ENCODE measurements at places on chromosomes 7 and 10.
A peak's percentile ranks its signal among the peaks of the same experiment; 100 is the strongest.

DNA sequence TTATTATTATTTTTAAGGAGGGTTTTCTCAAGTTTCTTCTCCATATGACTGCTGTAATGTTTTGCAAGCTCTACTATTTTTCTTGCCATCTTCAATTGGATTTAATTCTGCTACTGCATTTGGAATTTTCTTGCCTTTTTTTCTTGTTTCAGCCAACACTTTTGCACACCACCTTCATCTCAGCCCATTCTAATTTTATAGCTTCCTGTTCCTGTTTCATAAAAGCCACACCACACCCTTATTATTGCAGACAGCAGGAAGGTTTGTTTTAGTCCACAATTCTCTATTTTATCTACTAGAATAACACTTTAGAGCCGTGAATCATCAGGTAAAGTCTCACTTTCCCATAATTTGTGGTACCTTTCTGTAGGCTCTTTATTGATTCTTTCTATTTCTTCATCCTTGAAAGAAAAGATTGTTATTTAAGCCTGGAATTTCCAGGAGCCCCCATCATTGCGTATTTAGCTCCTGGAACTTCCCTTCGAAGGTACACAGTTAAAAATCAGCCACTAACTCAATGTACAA is 209.3 kb upstream of the TBX20 start:
- DNase-seq, result no peak

GRCh38 chr7:4612237-4612636 is 69.9 kb upstream of the FOXK1 start:
- no peak for DNase-seq

DNA sequence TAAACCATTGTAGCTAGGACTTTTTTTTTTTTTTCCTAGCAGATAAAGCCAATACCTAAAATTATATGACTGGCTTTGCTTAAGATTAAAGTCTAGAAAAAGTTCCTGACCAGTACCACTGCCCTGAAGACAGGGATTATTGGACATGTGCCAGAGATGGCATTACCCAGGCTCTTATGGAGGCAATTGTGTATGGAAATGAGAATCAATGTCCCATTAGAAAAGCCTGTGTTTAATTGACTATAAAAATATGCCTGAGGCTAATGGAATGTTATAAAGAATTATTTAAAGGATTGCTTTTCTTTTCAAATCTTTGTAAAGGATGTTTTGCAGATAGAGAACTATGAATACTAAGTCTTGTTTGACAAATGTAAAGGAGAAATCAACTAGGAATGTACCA is 196.7 kb downstream of the ANK3 start:
- no peak for DNase-seq

GRCh38 chr10:28883741-28884423 is 206.6 kb downstream of the BAMBI start:
- no peak for DNase-seq

DNA sequence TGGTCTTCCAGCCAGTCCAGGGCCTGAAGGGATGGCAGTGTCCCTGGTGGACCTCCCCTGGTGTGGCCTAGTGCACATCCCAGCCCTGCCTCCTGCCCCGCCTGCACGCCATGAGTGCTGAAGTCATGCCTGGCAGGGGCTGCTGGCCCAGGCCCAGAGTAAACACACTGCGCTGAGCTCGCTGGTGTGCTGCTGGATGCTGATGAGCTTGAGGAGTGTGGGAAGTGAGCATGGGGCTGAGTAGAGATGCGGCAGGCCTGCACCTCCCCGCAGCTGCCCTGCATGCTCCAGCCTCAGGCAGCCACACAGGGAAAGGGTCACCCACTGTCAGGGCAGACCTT is 43.2 kb downstream of the HTRA1 start:
- DNase-seq, result peak; percentile 41

- DNase-seq, result no peak
Measured at GRCh38 chr7:102432442-102433218, 745 bp upstream of the ORAI2 start.

DNA sequence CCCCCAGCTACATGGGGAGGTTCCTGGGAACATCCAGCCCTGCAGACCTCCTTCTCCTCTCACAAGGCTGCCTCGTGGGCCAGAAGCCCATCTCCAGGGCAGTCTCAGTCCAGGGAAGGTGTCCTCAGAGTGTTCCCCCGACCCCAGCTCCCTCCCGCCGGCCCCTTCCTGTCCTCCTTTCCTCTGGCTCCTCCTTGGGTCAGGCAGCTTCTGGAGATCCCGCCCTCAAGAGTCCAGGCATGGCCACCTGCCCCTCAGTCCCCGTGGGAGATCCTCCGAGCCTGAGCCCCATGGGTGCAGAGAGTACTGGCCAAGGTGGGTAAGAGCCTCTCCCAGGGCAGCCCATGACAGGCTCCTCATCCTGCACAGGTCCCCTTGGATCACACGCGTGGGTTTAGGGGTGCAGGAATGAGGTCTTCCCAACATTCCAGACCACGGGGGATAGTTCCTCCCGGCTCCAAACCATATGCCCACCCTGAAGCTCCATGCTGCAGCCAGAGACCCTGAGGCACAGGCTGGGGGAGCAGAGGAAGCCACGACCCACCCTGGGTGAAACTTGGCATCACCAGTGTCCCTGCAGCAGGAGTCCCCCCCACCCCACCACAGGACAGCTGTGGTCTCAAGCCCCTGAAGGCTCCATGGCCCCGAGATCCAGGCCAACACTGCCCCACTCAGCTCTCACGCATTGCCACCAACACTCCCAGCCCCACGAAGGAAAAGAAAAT is 65.5 kb downstream of the OAT start:
- DNase-seq, result no peak

DNA sequence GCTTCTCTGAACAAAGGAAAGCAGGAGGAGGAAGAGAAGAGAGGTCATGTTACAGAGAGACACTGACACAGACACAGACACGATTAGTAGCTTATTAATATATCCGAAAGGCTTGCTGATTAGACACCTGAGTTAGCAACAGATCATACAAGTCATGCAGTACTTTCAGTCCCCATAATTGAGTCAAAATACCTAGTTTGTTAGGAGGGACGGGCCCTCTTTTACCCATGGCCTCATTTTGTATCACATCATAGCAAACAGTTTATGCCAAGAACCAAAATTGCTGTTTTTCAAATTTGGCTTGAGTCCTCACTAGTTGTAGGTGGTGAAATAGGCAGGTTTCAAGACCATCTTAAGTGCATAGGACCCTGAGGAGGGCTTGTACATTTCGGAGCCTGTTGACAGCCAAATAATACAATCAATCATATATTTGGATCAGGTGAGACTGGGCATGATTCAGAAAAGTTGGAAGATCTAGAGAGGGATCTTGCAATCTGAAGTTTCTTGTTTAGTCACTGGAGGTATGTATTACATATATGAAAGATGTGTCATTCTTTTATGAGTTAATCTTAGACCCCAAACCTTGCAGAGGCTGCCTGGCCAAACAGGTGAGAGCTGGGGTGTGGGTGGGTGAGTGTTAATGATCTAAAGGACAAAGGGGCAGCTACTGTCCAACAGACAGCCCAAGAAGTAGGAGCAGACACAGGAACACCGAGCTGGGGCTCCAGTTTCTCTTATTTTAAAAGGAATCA is 65.4 kb downstream of the PRPF18 start:
- DNase-seq, result no peak

- no peak for DNase-seq
Measured at GRCh38 chr7:113918946-113919345, at the start of gene PPP1R3A. Gene PPP1R3A, minus strand, starts transcription at chr7:113919009. Its CDS starts 13 bp downstream, at chr7:113918996.

DNA sequence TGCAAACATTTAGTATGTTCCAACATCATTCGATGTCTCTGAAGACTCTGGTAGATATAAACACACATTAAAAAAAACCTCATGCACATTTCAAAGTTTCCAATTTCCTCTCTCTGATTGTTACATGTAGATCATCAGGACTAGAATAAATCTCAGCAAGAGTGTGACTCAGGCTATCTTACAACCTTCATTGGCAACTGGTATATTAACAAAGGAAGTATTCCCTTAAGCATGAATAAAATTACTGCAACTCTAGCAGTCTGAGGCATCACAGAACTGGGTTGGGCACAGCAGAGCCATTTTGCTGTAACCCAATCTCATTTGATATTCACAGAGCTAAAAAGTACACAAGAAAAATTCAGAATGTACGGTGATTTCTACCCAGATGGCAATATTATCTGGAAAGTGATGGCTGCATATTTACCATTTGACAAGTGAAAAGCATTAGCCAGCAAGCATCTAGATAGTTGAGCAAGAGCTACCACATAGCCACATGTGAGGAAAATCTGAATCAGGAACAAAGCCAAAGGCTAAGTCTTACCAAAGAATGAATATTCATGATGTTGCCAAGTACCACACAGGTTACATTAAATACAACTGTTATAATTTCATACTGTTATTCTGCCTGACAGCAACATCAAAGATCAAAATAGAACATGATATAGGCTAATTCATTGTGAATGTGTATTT is 232.2 kb downstream of the CRPPA start:
- DNase-seq, result no peak
